ENCODE measurements at places on chromosomes 7 and 10.

- peak; percentile 31 for DNase-seq
Observed at GRCh38 chr10:546971-547590, 142.4 kb downstream of the DIP2C start.

GRCh38 chr7:50793120-50793946 lies 10.6 kb upstream of the GRB10 start:
- peak; percentile 64 for DNase-seq

DNA sequence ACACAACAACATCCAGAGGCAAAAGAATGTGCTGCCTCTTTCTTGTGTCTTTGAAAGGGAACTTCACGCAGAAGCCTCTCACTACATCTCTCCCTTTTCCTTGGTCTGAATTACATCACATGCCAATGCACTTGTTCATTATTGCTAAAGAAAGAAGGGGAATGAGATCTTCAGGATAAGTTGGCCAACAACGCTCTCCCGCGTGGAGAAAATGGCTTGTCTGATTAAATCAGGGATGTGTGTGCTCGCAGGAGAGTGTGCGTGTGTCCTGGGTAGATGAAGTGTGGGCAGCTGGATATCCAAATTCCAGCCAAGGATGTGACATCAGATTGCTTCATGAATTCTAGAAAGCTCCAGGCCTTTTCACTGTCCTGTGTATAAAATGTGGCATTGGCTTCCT lies 541.6 kb upstream of the FZD8 start:
- DNase-seq: no peak

DNA sequence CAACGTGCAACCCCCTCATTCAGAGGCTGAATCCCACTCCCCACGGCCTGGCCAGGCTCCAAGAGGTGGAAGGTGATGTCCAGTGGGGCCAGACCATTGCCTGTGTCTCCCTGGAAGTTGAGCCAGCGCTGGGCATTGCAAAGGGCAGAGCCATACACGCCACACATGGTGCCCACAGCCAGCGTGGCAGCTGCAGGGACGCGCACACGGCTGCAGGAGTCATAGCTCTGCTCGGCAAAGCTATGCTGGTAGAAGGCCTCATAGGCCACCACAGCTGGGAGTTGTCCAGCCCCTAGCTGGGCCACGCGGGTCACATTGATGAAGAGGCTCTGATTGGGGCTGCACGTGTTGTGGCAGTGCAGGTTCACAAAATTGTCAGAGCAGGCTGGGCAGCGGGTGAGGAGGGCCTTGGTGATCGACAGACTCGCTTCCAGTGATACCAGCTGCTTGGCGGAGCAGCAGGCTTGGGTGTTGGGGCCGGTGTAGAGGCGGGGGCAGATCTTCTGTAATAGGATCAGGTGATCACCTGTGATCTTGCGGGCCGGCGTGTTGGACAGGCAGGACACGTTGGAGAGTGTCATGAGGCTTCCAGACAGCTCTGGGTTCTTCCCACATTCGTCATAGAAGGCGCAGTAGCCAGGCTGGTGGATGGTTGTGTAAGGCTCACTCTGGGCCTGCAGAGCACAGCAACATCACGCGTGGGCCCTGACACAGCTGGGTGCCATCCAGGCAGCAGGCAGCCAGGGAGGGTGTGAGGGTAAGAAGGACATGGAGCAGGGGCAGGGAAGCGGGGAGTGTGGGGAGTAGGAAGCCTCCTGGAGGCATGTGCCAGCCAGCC lies 1.2 kb downstream of the NPC1L1 start:
- no peak for DNase-seq

DNA sequence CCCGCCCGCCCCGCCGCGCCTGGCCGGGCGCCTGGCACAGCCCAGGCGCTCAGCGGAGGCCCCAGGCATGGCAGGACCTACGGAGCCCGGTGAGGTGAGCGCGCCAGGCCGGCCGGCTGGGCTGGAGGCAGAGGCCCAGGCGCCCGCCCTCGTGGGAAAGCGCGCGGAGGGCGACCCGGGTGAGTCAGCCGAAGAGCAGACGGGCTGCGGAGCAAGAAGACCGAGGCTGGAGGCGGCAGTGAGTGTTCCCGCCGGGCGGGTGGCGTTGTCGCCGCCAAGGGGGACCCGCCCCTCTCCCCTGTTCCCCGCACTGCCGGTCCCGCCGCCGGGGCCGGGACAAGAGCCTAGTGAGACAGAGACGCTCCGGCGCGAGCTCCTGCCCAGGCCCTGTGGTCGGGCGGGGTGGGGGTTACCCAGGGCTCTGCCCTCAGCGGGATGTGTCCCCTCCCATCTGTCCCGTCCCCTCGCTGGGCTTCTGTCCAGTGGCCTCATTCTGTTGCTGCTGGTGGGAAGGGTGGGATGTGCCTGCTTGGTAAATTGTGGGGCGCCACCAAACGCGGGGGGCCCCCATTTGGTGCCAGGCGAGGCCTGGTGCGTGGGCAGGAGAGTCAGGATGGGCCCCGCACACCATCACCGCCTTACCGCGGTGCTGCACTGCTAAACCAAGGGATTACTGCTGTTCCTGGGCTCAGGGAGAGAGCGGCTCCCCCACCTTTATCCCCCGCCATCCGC lies 17.0 kb upstream of the NODAL start:
- peak; percentile 83 for DNase-seq

DNA sequence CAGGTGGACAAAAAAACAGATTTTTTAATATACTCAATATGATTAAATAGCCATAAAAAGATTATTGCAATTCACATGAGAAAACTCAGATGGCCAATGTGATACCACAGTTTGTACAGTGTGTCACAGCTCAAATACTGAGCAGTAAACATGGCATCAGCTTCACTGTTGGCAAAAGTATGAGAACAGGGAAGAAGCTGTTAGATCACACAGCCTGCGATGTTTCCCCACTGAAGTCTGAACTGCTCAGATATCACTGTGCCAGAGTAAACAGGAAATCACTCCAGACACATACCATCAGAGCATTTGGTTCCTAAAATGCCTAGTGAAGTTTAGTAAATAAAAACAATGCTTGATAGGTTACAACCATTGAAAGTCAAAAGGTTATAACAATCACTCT lies 347.8 kb downstream of the ETV1 start:
- peak; percentile 42 for DNase-seq

- DNase-seq: peak; percentile 94
Observed at GRCh38 chr10:78407009-78407711, 373.5 kb downstream of the RPS24 start.

- DNase-seq: peak; percentile 97
Observed at GRCh38 chr7:2157473-2158279, 75.1 kb downstream of the MAD1L1 start.

DNA sequence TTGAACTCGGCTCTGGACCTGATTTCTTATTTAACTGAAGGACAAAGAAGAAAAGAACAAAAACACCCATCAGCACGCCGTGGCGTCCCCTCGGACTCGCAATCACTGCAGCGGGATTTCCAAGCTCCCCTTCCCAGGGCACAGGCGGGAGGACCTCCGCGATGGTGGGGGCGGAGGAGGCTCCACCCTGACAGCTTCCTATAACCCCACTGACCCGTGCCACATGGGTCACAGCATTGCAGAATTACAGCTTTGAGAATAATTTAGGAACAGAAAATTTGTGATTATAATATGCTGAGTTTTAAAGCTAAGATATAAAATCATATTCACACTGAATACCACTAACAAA lies 129.7 kb upstream of the SEC61G start:
- no peak for DNase-seq

GRCh38 chr7:142776206-142776844 lies 5.6 kb downstream of the PRSS2 start:
- peak; percentile 70 for DNase-seq

DNA sequence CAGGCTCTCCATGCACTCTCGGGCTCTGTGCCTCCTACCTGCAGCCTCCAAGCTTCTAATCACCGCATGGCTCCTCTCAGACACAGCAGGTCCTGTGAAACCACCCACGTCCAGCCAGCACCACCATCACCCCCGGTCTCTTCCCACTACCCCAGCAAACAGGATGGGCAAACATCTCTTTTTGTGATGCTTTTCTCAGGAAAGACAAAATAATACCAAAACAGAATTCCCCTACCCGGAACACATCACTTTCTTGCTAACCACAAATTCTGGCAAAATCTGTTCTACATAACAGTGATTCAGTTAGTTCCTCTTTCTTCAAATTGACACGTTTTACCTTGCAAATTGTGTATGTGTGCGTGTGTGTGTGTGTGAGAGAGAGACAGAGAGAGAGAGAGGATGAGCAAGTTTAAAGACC lies 6.5 kb downstream of the SNX8 start:
- peak; percentile 38 for DNase-seq

DNA sequence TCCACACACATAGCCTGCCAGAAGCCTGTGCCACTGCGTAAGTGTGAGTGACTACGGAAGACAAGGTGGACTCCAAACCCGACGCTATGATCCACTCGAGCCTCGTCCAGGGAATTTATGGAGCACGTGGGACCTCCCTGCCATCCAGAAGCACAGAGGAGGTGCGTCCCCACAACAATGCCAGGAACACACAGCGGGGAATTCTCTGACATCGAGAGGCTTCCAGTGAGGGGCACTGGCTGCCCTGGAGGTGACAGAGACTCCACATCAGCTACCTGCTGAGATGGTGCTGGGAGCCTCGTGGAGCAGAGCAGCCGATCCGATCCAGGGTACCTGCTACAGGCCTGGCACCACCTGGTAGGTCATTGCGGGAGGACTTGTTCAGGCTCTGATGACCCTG lies 72.2 kb upstream of the INSIG1 start:
- no peak for DNase-seq

GRCh38 chr10:106401161-106401560 lies 763.3 kb downstream of the SORCS1 start:
- peak; percentile 50 for DNase-seq

GRCh38 chr7:4076701-4077294 lies 605.3 kb upstream of the FOXK1 start:
- no peak for DNase-seq

DNA sequence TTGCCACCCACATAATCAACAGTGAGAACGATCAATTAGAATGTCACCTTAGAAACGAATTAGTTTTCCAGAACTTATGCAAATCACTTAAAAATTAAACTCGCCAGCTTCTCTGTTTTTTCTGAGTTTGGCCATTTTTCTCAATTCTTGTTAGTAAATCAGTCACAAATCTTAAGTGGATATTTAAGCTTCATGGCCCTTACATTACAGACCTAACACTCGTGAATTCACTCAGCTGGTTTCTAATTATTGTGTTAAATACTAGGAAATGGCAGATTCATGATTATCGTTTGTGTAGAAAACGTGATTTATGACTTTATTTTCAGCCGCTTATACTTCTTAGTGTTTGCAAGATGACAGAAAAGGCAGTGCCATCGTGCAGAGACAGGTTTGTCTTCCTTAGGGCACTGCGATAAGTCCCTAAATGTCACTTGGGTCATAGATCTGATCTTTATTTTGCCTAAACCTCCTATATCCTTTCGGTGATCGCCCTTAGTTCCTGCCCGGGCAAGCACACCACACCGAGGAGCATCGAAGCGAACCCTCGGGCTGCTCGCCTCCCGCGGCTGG lies 587 bp upstream of the CELF2 start:
- DNase-seq: no peak

GRCh38 chr7:150586068-150586784 lies 19.0 kb downstream of the GIMAP4 start:
- no peak for DNase-seq

- peak; percentile 17 for DNase-seq
Observed at GRCh38 chr10:22319980-22320558, 830 bp upstream of the BMI1 start.

GRCh38 chr10:97861924-97862323 lies 12.3 kb downstream of the GOLGA7B start:
- DNase-seq: no peak

- DNase-seq: no peak
Observed at GRCh38 chr7:69211739-69212138, 386.5 kb upstream of the AUTS2 start.

- no peak for DNase-seq
Observed at GRCh38 chr10:108913300-108913699, 1010.0 kb downstream of the XPNPEP1 start.

GRCh38 chr10:59311025-59311424 lies 51.3 kb downstream of the FAM13C start:
- DNase-seq: no peak

- peak; percentile 21 for DNase-seq
Observed at GRCh38 chr7:5382281-5382892, 41.2 kb downstream of the TNRC18 start.

DNA sequence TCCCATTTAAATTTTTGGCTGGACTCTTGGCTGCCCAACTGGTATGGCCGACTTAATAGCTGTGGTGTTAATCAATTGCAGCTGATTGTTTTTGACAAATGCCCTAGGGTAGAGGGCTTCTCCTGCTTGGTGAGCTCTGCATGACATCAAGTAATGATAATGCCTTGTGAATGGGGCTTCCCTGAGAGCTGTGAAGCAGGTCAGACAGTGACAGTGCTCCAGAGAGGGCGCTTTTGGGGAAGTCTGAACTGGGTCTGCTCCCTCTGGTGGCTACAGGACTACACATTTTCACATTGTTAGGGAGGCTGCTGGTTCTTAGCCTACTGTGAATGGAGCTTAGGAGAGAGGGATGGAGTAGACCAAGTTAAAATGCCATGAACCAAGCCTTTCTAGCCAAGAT lies 98.8 kb downstream of the SDK1 start:
- peak; percentile 43 for DNase-seq

GRCh38 chr7:83882551-83882950 lies 233.6 kb upstream of the SEMA3E start:
- peak; percentile 20 for DNase-seq

GRCh38 chr10:28354511-28354910 lies 51.6 kb upstream of the MPP7 start:
- no peak for DNase-seq

- DNase-seq: peak; percentile 27
Observed at GRCh38 chr10:5862360-5862961, 27.2 kb downstream of the ANKRD16 start.

DNA sequence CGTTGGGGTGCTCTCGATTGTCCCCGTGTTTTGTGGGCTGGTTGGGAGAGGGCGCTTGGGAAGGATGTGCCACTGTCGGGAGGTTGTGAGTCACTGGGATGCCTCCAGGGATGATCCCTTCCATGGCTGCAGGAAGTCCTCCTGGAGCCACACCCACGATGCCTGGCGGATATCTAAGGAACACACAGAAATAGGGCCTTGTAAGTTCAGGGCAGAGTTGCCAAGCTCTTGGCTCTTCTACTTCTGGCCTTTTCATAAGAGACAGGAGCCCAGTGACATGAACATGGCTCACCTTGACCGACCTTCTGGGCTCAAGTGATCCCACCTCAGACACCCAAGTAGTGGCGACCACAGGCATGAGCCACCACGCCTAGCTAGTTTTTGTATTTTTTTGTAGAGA lies 47.6 kb downstream of the ZRANB1 start:
- no peak for DNase-seq

- no peak for DNase-seq
Observed at GRCh38 chr10:79314761-79315601, 32.3 kb upstream of the PPIF start.

DNA sequence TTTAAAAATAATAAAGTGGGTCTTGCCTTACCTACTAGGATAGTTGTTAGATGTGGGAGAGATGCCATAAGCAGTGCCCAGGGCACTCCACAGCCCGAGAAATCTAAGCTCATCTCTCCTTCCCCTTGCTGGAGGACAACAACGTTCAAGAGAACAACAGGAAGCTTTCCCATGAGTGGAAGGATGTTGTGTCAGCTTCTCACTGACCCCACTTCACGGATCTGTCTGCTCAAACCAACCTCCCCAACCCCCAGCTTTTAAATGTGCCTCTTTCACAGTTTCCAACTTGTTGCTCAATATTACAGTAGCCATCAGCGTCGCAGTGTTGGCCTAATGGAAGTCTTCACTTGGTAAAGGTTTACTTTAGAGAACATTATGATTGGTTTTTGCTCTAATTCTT lies 72.1 kb downstream of the PTPRE start:
- peak; percentile 42 for DNase-seq
